Vagina (tissue), 2 donors: ENCODE measurements at places on chromosomes 3 and 15.

GRCh38 chr15:62452026-62452425 lies 286.9 kb upstream of the C2CD4B start:
- DNase-seq, result no peak

DNA sequence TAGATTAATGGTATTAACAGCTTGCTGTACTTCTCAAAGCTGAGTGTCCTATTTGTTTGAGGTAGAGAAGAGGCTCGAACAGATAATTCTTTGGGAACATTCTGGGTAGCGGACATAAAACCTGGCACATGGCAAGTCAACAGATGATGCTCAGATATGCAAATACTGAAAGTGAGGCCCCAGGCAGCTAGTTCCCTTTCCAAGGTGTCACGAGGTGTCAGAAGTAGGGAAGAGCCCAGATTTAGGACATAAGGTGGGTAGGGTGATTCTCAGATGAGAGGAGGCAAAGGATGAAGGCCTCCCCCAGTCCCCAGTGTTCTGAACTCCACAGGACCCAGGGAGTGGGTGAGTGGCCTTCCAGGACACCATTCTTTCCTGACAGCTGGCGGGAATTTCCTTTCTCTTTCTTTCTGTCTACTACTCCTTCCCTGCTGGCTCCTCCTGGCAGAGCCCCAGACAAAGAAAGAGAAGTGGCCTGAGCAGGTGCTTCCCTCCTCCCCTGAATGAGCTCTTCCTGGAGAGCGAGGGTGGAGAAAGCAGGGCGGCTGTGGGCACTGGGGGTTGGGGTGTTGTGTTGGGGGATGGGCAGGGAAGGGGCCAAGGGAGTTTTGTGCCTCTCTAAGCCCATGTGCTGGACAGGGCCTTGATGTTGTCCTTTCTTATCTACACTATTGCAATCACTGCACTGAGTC lies 87.5 kb downstream of the CORO2B start:
- DNase-seq, result peak; percentile 27

DNA sequence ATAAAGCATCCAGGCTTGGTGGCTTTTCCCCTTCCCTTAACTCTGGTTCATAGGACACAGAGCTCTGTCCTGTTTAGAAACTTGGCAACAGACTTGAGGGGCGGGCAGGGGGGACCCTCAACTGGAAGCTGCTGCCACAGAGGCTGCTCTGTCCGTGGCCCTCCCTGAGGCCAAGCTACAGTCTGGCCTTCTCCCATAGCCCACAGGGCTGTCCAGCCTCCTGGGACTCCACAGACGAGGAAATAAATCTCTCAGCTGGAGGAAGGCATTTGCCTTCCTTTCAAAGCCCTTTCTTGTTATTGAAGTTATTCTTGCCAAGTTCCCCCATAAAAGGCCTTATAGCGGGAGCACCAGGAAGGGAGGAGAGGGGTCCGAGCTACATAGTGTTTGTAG lies 248.8 kb upstream of the TPM1 start:
- no peak for DNase-seq

DNA sequence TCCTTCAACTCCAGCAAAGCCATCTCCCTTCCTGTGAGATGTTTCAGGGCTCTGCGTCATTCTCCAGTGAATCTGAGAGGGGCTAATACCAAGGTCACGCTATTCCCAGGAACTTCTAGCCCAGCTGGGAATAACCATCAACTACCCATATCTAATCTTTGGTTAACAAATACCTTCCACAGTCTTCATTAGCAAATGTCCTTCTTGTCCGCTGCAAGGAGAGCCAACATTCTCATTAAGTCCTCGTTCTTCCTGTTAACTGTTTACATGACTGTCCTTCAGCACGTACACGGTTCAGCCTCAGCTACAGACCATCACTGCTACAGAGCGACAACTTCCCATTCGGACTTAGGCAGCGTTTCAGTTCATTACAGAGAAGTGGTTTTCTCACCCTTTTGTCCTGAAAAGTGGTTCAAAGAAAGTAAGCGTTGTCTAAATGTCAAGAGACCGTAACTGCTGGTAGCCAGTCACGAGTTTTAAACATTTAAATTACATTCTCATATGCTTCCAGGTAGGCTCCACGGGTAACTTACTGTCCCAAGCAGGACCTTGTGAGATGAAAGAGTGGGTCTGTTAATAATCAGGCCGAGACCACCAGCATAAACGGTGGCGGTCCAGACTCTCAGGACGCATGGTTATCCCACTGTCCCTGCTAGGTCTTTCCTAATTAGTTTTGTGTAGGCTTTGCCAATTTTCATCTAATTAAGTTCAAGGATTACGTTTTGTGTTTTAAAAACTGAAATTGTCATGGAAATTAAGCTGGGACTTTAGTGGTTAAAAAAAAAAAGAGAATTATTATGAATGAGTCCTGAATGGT lies 63.8 kb downstream of the CHSY1 start:
- no peak for DNase-seq

DNA sequence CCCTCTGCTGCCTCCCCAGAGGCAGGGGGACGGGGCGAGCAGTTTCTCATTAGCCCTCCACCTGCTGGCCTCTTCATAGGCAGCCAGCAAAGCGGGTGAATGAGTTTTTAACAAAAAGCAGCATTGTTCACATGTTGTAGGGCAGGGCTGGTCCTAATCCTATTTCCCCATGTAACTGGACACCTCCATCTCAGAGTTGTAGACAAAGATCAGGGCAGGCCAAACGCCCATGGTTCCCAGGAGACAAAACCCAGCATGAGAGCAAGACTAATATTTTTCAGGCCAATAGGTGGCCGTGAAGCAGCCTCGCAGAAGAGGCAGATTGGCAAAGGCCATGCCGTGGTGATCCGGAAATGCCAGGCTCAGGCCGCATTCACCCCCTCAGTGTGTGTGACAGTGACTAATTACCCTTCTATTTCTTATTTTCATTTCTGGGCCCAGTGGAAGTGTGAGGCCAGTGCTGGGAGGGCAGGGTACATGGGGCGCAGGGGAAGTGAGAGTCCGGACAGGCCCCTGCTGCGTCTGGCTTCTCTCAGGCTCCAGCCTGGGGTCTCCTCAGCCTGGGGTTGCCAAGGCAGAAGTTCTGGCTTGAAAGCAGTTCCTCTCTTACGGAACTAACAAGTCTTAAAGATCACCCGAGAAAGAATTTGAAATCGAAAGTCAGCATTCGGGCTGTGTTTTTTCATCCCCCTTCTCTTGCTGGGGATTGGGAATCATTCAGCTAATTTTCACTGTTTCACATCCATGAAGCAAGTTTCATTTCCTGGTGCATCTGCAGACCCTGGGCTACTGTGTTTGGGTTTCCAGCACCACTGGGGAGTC lies 64.8 kb downstream of the BOC start:
- no peak for DNase-seq

- DNase-seq, result no peak
Measured at GRCh38 chr3:78809966-78810365, 957.8 kb downstream of the ROBO1 start.

DNA sequence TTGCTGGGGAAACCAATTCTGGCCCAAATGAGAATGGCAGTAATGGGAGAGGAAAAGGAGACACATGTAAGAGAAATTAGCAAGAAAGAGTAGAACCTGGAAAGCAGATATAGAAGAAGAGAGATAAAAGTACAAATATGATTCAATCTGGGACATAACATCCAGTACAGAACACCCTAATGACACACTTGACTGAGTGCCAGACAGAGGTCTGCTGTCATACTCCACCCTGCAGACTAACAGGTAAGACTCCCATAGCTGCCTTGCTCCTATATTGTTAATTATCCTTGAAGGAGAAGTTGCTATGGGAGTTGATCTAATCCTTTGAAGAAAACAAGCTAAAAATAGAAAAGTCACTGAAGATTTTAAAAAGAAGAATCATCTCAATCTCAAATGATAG lies 21.1 kb downstream of the CCPG1 start:
- DNase-seq, result no peak

GRCh38 chr3:3196148-3196861 lies 16.8 kb upstream of the CRBN start:
- DNase-seq, result no peak

- no peak for DNase-seq
Measured at GRCh38 chr15:68875377-68876116, 54.8 kb upstream of the SPESP1 start.

- peak; percentile 54 for DNase-seq
Measured at GRCh38 chr15:79113831-79114230, 23.3 kb upstream of the RASGRF1 start.

- DNase-seq, result no peak
Measured at GRCh38 chr3:156978481-156978961, 152.4 kb downstream of the LEKR1 start.

- no peak for DNase-seq
Measured at GRCh38 chr3:114790752-114791151, 356.3 kb downstream of the ZBTB20 start.

DNA sequence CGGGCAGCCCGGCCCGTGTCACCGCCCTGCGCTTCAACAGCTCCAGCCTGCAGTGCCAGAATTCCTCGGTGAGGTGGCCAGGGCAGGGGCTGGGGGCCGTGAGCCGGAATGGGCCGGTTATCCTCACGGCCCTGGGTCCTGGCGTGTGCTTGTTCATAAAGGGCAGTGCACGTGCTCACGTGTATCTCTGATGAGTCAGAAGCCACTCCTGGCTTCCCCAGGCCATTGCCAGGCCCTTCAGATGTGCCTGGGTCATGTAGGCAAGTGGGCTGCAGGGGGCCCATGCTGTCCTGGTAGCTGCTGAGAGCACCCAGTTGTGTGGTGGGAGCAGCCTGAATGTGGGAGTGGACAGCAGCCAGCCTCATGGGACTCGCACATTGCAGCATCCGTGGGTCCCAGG lies 29.2 kb downstream of the PLXNA1 start:
- DNase-seq, result no peak

GRCh38 chr15:78207641-78208340 lies 26.6 kb downstream of the ACSBG1 start:
- peak; percentile 71 for DNase-seq

- no peak for DNase-seq
Measured at GRCh38 chr3:112676659-112677234, 35.8 kb upstream of the CCDC80 start.

- no peak for DNase-seq
Measured at GRCh38 chr3:9808345-9809037, 1.6 kb upstream of the TTLL3 start.

- no peak for DNase-seq
Measured at GRCh38 chr15:41022487-41023090, 69.3 kb downstream of the CHAC1 start.

- no peak for DNase-seq
Measured at GRCh38 chr15:57345584-57345983, 30.7 kb upstream of the CGNL1 start.

DNA sequence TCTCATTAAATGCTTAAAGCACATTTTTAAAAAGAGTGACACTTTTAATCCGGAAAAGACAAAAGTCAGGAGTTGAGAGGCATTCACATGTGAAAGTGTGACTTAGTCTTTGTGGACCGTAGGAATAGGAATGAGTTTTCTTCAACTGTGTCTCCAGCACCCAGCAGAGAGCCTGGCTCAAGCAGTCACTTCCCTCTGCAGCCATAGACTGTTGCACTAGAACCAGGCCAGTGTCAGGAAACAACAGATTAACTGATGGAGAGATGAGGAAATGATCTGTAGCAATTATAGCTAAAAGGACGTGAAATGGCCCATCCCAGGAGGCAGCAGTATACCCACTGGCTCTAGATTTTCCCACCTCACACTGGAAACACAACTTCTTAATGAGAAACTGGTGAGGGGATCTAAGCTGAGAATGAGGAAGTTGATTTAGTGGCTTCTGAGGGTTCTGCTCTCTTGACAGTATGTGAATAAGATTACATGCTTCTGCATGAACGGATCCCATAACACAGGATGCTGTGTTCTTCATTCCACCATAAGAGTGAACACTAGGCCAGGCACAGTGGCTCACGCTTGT lies 19.8 kb downstream of the CFAP92 start:
- DNase-seq, result no peak

- no peak for DNase-seq
Measured at GRCh38 chr15:63663906-63664305, 66.7 kb downstream of the FBXL22 start.

GRCh38 chr3:66348704-66349103 lies 127.9 kb downstream of the SLC25A26 start:
- no peak for DNase-seq

DNA sequence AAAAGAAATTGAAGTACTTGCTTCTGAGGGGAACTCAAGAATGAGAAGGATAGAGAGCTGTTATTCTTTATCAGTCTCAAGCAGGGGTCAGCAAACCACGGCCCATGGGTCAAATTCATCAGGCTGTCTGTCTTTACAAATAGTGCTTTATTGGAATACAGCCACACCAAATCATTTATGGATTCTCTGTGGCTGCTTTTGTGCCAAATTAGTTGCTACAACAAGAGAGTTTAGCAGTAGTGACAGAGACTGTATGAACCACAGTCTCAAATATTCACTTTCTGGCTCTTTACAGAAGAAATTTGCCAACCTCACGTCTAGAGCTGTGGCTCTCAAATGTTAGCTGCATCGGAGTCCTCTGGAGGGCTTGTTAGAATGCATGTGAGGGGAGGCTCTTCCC lies 258.0 kb upstream of the RARB start:
- no peak for DNase-seq

GRCh38 chr3:31157047-31157694 lies 262.7 kb upstream of the GADL1 start:
- no peak for DNase-seq

DNA sequence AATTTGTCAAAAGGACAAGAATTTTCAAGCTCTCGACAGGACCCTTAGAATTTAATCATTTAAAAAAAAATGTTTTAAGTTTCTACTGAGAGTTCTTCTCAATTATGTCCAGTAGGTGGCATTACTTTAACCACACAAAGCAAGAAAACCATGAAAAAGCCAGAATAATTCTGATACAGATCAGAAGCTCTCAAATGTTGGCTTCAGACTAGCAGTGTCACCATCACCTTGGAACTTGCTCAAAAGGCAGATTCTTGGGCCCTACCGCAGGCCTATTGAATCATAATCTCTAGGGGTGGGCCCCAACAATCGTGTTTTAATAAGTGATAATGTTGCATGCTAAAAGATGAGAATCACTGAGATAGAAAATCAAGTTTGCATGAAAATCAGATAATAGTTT lies 99.5 kb upstream of the KCNMB2 start:
- no peak for DNase-seq
